ENCODE measurements at places on chromosomes 16 and 17.

- no peak for DNase-seq
Measured at GRCh38 chr17:45812102-45812501, 28.0 kb downstream of the CRHR1 start.

- DNase-seq = no peak
Measured at GRCh38 chr17:15457723-15458094, 9.7 kb downstream of the CDRT4 start.

DNA sequence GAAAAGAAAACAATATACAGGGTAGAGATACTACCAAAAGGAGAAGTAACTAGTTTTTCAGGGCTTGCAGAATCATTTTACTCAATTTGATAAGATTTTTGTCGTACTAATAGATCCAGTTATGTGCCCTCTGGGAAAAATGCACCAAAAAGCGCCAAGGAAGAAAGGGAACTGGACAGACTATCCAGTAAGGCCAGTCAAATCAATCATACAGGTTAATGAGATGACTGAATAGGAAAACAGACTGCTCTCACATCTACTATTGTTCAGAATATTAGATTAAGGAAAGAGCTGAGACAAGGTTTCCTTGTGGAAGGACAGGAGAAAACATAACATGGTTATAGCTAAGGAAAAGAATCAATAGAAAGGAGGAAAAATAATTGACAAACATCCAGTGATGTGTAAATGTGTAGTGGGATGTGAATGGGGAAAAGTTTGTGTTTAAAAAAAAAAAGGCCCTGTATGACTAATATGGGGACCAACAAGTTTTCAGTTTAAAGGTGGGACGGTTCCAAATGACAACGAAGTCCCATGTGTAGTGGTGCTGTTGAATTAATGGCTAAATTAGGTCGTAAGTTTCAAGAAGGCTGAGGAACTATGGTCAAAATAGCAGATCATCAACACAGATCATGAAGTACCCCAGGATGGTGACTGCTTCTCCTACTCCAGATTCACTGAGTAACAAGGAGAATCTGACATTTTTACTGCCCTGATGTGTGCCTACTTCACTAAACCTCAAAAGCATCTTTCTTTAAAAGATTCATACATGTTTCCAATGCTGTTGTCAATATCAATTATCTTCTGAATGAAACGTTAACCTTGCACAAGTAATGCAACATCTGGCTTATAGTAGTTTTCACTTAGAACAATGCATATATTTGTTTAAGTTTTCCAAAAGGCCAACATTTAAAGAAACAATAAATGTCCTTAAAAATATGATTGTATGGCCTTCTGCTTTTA is 40.7 kb downstream of the BRIP1 start:
- no peak for DNase-seq

- no peak for DNase-seq
Measured at GRCh38 chr17:82195675-82196672, 16.7 kb downstream of the CCDC57 start.

DNA sequence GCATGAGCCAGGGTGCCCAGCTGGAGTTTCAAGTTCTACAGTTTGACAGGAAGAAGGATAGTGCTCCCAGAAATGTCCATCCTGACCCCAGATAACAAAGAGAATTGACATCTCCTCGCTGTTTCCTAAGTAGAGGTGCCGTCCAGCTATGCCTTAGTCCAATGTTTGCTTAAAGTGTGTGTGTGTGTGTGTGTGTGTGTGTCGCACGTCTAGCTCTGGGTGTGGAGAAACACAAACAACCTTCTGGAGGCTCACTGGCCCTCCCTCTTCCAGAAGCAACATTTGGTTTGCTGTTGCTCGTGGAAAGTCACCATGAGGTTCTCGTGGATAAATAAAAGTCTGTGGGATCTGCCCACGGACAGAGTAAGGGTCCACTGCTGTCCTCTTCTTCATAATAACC is 22.1 kb downstream of the EMP2 start:
- no peak for DNase-seq

DNA sequence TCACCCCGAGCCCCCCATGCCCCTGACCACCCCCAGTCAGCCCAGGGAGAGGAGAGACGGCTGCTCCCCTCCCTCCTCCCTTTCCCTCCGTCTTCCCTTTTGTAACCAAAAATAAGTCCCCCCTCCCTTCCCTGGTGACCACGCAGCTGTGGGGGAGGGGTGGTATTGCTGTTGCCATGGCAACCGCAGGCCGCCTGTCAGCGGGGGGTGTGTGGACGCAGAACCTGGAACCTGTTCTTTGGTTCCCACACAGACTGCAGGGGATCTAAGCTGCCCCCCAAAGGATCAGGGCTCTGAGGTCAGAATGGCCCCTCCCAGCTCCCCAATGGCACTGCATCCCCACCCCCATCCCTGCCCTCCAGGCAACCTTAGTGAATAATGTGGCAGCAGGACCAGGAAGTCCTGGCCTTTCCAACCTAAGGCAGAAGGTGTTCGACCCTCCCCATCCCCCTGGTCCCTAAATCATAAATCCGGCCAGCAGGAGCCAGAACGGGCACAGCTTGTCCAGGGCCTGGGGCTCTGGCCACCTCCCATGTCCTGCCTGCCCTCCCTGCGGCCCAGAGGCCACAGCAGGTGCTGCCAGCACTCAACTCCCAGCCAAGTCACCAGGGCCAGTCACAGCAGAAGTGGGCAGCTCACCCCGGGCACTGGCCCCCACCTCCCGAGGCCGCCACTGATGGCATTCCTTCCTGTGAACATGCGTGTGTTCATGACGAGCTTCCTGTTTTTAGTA is 12.0 kb downstream of the CA4 start:
- DNase-seq = no peak

- no peak for DNase-seq
Measured at GRCh38 chr16:69166221-69166833, 20.6 kb upstream of the SNTB2 start.

- no peak for DNase-seq
Measured at GRCh38 chr17:50831471-50831928, 3.9 kb upstream of the WFIKKN2 start.

GRCh38 chr17:31424944-31425281 is 33.4 kb downstream of the RAB11FIP4 start:
- no peak for DNase-seq

DNA sequence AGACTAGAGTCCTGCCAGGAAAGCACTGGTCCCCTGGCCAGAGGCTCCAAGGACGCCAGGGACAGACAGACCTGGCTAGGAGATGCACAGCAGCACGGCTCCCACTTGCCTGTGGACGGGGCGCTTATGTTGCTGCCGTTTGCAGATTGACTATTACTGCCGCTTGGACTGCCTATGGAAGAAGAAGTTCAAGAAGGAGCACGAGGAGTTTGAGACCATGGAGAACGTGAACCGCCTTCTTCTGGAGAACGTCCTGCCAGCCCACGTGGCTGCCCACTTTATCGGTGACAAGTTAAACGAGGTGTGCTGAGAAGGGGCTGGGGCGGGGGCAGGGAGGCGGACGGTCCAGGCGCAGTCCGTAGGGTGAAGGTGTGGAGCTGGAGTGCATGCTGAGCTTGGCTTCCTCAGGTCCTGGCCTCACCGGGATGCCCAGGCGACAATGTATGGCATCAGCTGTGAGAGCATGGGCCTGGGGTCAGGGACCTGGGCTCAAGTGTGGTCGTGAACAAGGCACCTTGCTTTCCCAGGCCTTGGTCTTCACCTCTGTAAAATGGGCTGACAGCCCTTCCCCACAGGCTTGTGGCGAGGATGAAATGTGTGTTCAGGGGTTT is 45.6 kb downstream of the ADCY7 start:
- DNase-seq = peak; percentile 69

DNA sequence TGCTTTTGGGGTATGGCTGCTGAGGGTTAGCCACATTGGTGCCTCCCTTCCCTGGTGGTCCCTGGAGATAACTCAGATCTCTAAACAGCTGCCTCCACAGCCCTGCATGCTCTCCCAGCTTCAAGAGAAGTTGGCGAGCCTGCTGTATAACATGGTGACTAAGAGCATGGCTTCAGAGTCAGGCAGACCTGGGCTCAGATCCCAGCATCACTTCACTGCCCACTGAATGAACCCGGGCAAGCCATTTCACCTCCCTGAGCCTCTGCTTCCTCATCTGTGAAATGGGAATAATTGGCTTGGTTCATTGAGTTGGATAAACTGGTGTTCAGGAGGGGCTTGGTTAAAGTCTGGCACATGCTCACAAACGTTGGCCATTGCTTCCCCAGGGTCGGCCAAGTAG is 16.6 kb downstream of the KIF1C start:
- DNase-seq = no peak

- DNase-seq = peak; percentile 80
Measured at GRCh38 chr17:55420776-55421178, 858 bp downstream of the MMD start.

DNA sequence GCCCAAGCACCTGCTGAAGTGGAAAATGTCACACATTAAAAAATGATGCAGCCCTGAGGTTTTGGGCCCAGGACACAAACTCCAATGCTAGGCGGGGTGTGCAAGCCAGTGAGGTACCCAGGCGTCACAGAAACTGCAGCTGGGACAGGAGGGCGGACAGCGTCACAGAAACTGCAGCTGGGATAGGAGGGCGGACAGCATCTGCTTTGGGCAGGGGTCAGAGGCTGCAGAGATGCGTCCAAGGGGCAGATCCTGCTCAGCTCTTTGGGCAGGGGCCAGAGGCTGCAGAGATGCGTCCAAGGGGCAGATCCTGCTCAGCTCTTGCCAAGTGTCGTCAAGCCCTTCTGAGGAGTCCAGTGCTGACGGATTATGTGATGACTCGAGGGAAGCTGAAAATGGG is 43.9 kb upstream of the RCVRN start:
- DNase-seq = no peak

DNA sequence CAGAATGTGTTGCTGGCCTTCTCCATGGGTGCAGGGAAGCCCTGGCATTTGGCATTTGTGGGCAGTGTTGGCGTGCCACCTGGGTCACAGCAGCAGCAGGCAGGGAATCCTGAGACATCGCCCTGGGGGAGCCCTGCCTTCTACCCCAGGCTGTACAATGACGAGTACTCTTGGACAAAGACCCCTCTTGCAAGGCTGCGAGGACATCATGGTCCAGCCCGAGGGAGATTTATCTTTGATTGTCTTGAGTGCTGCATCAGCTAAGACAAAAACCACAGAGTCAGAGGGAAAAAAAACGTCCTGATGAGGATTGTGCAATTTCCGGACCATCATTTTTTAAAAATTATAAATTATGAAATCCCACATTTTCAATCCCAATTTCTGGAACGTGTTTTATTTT is 3.7 kb downstream of the CRISPLD2 start:
- DNase-seq = no peak

GRCh38 chr17:43014020-43014648 is 7.5 kb downstream of the IFI35 start:
- DNase-seq = no peak

DNA sequence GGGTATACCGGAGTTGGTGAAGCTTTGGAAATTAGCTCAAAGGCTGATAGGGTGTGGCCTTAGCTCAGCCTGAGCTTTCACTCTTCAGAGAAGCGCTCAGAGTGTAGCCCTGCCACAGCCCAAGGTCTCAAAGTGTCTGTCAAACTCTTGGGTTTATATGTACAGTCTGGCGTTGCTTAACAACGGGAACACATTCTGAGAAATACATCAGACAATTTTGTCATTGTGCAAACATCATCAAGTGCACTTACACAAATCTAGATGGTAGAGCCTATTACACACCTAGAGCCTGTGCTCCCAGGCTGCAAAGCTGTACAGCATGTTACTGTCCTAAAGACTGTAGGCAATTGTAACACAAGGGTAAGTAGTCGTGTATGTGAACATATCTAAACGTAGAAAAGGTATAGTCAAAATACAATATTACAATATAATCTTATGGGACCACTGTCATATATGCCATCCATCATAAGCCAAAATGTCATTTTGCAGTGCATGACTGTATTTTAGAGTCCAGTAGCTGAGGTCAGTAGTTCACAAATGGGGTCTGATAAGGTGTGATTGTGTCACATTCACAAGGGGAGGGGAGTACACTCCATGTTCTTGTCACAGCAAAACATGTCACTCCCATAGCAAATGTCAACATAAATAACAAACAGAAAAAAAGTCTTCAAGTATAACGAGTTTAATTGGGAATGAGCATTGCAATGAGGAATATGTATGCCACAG is 20.6 kb downstream of the CHAD start:
- no peak for DNase-seq

DNA sequence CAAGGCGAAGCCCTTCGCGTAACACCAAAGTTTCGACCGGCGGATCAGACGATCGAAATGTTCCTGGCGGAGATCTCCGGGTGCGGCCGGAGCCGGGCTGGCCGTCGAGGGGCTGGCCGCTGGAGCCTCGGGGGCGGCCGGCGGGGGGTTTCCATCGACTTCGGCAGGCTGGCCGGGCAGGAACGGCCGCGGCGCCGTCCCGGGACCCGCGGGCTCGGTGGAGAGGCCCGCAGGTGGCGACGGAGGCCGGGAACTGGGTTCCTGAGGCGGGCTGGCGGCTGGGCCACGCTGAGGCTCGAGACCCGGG is 1.1 kb downstream of the EPOP start:
- no peak for DNase-seq

DNA sequence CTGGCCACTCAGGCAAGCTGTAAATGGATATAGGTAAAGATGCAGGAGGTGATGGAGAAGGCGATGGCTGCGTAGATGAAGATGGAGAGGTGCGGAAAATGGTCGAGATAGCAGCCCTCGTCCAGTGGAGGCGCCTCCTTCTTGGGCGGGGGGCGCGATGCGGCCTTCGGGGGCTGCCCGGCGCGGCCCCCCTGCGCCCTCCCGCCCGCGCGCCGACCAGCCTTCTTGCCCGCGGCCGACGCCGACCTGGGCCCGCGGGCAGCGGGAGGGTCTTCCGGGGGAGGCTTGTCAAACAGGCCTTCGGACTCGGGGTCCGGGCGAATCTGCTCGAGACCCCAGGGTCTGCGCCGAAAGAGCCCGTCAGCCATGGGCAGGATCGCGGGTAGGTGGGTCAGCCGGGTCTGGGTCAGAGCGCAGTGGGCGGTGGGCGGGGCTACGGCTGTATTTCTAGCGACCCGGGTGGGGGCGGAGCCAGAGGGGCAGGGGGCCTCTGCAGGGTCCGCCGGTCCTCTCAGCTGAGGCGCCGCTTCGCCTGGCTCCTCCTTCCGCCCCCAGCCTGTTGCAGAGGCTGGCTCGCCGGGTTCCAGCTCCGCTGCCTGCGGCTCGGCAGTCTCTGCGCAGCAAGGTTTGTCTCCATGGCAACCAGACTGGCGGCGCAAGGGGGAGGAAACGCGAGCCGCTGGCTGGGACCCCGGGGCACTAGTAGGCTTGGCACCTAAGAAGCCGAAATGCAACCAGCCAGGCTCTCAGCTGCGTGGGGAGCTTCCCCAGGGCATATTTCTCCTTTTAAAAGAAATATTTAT is 14.4 kb downstream of the MIS12 start:
- DNase-seq = peak; percentile 85
